ENCODE measurements at places on chromosomes 5 and 9. TPM values are rescaled to one million over a fixed set of nuclear protein-coding genes. Genes with fewer than 3 reads are reported as not detected.
A peak's percentile ranks its signal among the peaks of the same experiment; 100 is the strongest.

DNA sequence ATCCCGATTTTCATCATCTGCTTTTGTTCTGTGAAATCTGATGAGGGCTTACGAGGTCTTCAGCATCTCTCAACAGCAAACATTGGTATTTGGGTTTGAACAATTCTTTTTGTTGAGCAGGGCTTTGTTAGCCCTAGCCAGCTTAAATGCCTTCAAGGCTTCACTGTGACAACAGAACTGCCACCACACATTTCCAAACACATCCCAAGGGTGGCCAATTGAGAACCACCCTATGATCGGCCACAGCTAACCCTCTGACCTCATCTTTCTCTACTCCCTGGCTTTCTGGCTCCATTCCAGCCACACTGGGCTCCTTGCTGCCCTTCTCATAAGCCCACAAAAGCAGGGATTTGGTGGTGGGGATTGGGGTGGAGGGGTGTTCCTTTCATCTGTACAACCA is 17.6 kb downstream of the MTX3 start:
- DNase-seq = no peak

- DNase-seq = no peak
Observed at GRCh38 chr9:98007251-98007928, 24.2 kb downstream of the ANP32B start.

GRCh38 chr5:149682532-149683075 is 47.5 kb upstream of the PPARGC1B start:
- DNase-seq = no peak

DNA sequence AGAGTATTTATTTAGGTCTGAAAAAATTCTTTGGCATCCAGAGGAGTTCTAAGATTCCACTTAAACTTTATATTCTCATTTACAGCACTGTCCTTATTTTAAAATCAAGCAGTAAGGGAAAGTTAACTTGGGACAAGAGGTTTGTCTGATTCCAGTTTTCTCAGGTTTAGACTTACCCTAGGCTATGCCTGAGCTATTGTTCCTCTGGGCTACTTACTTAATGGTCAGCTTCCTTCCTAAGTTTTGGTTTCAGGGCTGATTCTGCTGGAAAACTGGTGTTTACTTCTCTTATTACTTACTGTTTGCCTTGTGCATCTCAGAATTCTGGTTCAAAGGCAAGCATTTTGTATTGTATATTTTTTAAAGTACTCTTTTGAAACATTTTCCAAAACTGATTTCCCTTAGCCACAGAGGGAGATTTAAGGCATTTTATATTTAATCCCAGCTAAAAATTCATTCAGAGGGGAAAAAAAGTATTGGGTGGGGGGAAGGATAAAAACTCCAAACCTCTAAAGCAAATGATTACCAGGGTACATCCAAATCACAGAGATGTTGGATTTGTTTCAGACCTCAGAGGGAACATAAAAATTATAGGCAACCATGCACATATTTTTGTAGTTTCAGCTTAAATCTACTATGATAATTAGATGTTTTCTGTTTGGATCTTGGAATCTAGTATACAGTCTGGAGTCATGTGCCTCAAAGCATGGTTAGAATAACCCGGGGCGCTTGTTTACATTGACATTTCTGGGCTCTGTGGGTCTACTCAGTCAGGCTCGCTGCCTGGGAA is 290.0 kb downstream of the ARHGAP26 start:
- DNase-seq = no peak

DNA sequence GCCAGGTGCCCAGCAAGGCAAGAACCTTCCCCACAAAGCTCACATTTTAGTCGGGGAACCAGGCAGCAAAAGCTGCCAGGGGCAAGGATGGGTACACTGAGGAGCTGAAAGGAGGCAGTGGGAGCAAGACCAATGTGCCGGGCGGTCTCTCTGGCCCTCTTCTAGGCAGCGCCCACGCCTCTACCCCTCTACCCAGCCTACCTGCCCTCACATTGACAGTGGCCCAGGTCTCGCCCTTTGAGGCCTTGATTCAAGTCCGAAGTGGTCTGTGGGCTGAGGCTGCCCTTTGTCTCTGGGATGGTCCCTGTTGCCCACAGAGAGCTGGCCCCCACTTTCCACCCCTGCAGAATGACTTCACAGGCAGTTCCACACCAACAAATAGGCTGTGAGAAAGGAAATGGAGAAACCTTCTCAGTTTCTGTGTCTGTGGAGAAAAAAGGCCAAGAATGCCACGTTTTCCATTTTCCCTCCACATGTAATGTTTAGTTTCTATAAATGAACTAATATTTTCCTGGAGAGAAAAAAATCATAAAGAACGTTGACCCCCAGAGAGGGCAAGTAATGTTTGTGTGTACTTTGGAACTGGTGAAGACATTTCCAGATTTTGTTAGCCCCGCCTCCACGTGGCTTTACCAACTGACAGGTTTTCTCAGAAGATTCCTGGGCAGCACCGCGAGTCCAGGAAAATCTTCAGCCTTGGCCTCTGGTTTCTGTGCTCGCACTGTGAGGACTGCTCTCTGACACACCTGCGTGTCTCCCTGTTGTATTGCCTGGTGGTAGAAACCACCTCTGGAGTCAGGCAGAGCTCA is 57.4 kb upstream of the ANGPTL2 start:
- peak; percentile 27 for DNase-seq

DNA sequence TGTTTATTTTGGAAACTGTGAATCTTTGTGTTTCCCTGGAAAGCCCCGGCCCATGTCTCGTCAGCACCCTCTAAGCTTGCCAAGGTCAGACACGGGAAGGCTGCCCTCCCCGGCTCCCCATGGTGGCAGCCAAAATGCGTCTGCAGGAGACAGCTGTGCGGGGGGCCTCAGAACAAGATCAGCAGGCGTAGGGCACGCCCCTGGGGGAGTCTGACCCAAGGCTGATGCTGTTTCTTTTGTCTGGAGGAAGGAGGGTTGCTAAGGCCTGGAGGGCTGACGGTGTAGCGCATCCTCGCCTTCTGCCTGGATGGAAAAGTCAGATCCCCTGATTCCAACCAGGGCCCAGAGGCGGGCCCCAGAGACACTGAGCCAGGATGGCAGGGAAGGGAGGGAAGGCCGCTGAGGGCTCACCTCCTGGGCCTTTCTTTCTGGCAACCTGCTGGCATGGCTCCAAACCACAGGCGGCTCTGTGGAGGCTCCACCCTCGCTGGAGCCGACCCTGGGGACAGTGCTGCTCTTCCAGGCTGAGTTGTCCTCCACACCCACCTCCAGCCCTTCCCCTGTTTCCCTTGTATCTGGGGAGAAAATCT is 57.2 kb downstream of the OLFM1 start:
- DNase-seq = peak; percentile 48

Gene ADAMTS13
- 15.6 TPM for polyA plus RNA-seq

DNA sequence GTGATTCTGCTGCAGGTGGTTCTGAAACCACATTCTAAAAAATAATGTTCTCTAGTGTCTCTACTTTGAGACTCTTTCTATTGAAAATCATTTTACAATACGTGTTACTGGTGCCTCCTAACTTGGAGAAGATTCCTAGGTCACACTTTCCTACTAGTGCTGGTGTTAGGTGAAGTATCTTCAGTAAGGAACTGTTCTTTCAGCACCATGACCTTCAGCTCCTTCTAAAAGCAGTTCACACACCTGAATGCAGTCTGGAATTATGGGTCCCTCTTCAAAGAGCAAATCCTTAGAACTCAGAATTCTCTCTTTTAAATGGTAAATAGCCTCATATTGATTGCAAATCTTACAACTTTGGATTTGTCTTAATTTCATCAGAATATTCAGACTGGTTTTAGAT is 10.6 kb upstream of the DPYSL3 start:
- DNase-seq = no peak

- no peak for DNase-seq
Observed at GRCh38 chr5:773517-774264, 10.8 kb downstream of the ZDHHC11B start.

DNA sequence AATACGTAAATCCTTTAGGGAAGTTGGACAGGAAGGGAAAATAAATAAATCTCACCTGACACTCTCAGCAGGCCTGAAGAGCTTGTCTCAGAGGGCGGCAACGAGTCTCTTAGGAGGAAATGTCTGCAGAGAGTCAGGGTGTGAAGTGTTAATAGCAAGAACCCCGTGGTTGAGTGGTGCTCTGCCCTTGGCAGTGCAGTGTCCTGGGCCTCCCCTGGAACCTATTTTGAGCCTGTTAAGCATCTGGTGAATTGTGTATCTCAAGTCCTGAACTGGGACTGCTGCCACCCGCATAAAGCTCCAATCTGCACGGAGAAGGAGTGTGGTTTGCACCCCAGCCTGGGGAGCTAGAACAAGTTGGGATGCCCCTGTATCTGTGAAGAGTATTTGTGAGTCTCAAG is 211.8 kb downstream of the GOLPH3 start:
- DNase-seq = peak; percentile 38

Gene PCDHGB3
- polyA plus RNA-seq = 0.74 TPM

GRCh38 chr5:52069997-52070396 is 686.7 kb downstream of the ISL1 start:
- no peak for DNase-seq

DNA sequence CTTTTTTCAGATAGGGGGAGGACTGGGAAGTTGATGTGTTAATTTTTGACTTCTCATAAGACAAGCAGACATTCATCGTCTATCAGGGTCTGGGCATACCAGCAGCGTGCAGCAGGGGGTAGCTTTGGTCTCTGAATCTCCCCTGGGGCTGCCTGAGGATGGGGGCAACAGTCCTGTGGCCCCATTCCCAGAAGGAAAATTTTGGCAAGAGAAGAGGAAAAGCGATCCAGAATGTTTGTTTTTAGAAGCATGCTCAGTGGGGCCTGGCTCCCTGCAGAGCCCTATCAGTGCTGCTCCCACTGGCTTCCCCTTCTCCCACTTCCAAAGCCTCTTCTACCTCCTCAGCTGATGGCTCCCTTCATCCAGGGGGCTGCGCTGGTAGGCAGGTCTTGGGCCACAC is 194.8 kb upstream of the IL12B start:
- no peak for DNase-seq

- DNase-seq = no peak
Observed at GRCh38 chr5:115374057-115374775, 77.8 kb upstream of the CCDC112 start.

DNA sequence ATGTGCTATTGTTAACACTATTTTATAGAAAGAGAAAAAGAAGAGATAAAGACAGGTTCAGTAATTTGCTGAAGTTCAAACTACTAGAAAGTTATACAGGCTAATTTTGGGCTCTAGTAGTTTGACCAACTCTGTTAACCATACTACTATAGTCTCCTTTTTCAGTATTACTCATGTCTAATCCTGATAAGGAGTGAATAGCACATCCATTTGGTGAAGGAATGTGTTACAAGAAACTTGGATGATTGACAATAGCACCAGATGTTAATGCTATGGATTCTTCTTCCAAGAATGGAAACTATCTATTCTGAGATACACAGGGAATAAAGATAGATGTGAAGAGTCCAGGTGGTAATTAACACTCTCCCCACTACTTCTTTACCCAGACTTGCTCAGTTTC is 677.3 kb downstream of the PRELID2 start:
- DNase-seq = no peak

DNA sequence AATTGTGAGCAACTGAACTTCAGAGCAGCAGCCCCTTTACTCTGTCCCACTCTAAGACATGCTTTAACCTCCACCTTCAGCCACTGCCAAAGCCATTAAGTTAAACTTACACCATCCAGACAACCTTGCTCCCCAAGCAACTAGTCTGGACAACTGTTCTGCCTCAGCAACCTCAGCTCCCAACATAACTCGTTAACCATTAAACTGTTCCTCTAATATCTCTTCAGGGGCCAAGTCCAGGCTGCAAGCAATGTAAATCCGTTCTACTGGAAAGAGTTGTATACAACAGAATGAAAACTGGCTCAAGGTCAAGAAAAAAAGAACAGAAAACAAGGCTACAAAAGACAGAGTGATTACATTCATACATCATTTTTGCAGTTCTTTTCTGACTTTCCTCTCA is 131.7 kb upstream of the TARS1 start:
- no peak for DNase-seq

GRCh38 chr9:37566716-37567115 is 9.5 kb downstream of the FBXO10 start:
- no peak for DNase-seq

- DNase-seq = peak; percentile 46
Observed at GRCh38 chr5:36607114-36607571, 737 bp downstream of the SLC1A3 start.

DNA sequence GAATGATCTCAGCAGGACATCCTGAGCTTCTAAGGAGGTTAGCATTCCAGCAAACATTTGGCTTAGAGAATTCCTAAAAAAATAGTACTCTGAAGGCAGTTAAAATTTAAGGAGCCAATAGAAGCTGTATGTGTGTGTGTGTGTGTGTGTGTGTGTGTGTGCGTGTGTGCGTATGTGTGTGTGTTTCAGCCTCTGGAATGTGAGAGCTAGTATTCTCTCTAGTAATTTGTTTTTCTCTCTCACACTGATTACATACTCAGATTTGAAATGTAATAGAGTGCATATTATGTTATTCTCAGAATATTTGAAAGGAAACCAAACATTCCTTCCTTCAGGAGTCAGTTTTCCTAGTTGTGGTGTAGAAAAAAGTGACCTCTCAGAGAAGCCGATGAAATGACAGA is 279.6 kb downstream of the TMEM38B start:
- no peak for DNase-seq

DNA sequence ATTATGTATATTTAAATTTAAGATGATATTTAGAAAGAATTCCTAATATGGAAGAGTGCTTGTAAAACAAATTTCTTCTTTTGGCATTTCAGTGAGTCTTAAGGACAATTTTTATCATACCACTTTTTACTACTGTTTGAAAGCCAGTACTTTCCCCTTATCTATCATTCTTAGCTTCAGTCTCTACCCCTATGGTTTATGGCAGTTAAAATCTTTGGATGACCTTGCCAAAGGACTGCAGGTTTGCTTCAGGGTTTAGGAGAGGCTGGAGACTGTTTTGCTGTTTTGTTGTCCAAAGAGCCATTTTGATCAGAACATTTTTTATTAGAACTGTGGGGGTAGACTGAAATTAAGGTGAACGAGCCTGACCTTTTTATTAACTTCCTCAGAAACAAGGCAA is 30.8 kb downstream of the SLC38A9 start:
- no peak for DNase-seq

Gene PRDM9
- polyA plus RNA-seq = 6.8 TPM

DNA sequence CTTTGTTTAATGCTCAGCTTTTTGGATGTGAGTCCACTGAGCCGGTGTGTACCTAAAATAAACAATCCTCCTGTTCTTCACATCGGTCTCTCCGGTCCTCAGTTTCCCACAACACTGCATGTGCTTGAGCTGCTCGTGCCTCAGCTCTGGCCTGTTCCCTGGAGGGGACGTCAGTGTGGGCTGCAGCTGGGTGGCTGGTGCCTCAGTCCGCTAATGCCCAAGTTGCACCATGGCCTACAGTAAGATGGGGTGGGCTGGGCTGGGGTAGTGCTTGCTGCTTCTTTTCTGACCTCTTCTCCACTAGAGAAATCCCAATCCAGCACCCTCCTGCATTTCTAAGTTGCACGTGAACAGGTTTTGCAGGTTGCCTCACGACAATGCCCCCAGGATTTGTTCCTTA is 595 bp upstream of the BTNL9 start:
- no peak for DNase-seq

- DNase-seq = no peak
Observed at GRCh38 chr5:54115735-54116403, 194.5 kb downstream of the ARL15 start.

- DNase-seq = no peak
Observed at GRCh38 chr9:134181648-134182034, 17.3 kb upstream of the RNU6ATAC start.

- DNase-seq = no peak
Observed at GRCh38 chr5:117982691-117983090, 1005.7 kb downstream of the DTWD2 start.

Gene NTRK2
- polyA plus RNA-seq = 10.8 TPM

Gene PCDHGA9
- 1.1 TPM for polyA plus RNA-seq

Gene NUTM2G
- polyA plus RNA-seq = 2.7 TPM

- DNase-seq = no peak
Observed at GRCh38 chr5:13930541-13931171, 13.8 kb downstream of the DNAH5 start.
